Camera-type eye (tissue), 1 donor: ENCODE measurements at places on chromosomes 6 and 20. TPM values are rescaled to one million over a fixed set of nuclear protein-coding genes. Genes with fewer than 3 reads are reported as not detected.

DEFB132 gene
- total RNA-seq, result not detected

POM121L2 gene
- not detected for total RNA-seq

HEBP2 gene
- total RNA-seq, result 14.5 TPM

BPIFA2 gene
- total RNA-seq, result not detected

ANGPT4 gene
- total RNA-seq, result 0.60 TPM

BTNL2 gene
- total RNA-seq, result not detected

UTRN gene
- 235 TPM for total RNA-seq

POLR1H gene
- 17.3 TPM for total RNA-seq

F13A1 gene
- total RNA-seq, result 45.1 TPM

ZNF831 gene
- total RNA-seq, result 0.16 TPM

PLAGL1 gene
- total RNA-seq, result 61.9 TPM

ELOVL2 gene
- 19.6 TPM for total RNA-seq

MAPK13 gene
- total RNA-seq, result 9.2 TPM

WFDC10B gene
- total RNA-seq, result not detected

MCUR1 gene
- total RNA-seq, result 11.1 TPM

TFAP2D gene
- total RNA-seq, result 1.3 TPM

RNF217 gene
- total RNA-seq, result 24.9 TPM

RAD21L1 gene
- 0.38 TPM for total RNA-seq

MATN4 gene
- total RNA-seq, result 11.4 TPM

MGME1 gene
- 23.3 TPM for total RNA-seq

FOXS1 gene
- 2.3 TPM for total RNA-seq

OR12D3 gene
- not detected for total RNA-seq

NHLRC1 gene
- total RNA-seq, result 2.8 TPM

GMNN gene
- total RNA-seq, result 20.7 TPM

SUN5 gene
- total RNA-seq, result not detected

ADGRF1 gene
- total RNA-seq, result 3.2 TPM

TRIM31 gene
- not detected for total RNA-seq

OLIG3 gene
- total RNA-seq, result not detected

NKX2-2 gene
- total RNA-seq, result not detected

CD109 gene
- total RNA-seq, result 17.0 TPM

FAM209A gene
- 0.77 TPM for total RNA-seq

HTR1E gene
- total RNA-seq, result 0.33 TPM

KIF25 gene
- total RNA-seq, result not detected

MROH8 gene
- 8.4 TPM for total RNA-seq

TRERF1 gene
- 9.6 TPM for total RNA-seq

RGS17 gene
- total RNA-seq, result 17.1 TPM

PDYN gene
- total RNA-seq, result not detected

SEMG1 gene
- not detected for total RNA-seq

CCN6 gene
- not detected for total RNA-seq

PRSS35 gene
- total RNA-seq, result 153 TPM

TP53TG5 gene
- not detected for total RNA-seq

FAM8A1 gene
- total RNA-seq, result 64.5 TPM

SYNDIG1 gene
- 17.6 TPM for total RNA-seq

IL17F gene
- total RNA-seq, result not detected

FOXO3 gene
- total RNA-seq, result 108 TPM

BNIP5 gene
- total RNA-seq, result 0.11 TPM

GSTA3 gene
- not detected for total RNA-seq

PLN gene
- 21.1 TPM for total RNA-seq

ADAM33 gene
- total RNA-seq, result 42.6 TPM

SLC2A4RG gene
- total RNA-seq, result 32.0 TPM

ALDH5A1 gene
- 17.5 TPM for total RNA-seq

SLC4A11 gene
- 1.8 TPM for total RNA-seq

ACSS2 gene
- 39.0 TPM for total RNA-seq

HLA-DQA1 gene
- total RNA-seq, result 0.38 TPM

TNFRSF6B gene
- total RNA-seq, result 5.4 TPM
